ENCODE measurements at places on chromosomes 11 and 22. TPM values are rescaled to one million over a fixed set of nuclear protein-coding genes. Genes with fewer than 3 reads are reported as not detected.

- peaks cover 44% of the 10 kb centered on the region for H3K27me3 ChIP-seq
- peak within 1 kb of the TSS; percentile 72 for H3K4me3 ChIP-seq
- peak; percentile 62 for DNase-seq
- no peaks in the 10 kb centered on the region for H3K36me3 ChIP-seq
- peaks cover 22% of the 10 kb centered on the region for H3K4me1 ChIP-seq
- H3K27ac ChIP-seq, result no peak within 1 kb of the TSS
Measured at GRCh38 chr11:107590460-107591377, at the start of gene ELMOD1. ELMOD1 (plus strand) TSS chr11:107591147; CDS start chr11:107618190, 27,043 bp downstream.

DNA sequence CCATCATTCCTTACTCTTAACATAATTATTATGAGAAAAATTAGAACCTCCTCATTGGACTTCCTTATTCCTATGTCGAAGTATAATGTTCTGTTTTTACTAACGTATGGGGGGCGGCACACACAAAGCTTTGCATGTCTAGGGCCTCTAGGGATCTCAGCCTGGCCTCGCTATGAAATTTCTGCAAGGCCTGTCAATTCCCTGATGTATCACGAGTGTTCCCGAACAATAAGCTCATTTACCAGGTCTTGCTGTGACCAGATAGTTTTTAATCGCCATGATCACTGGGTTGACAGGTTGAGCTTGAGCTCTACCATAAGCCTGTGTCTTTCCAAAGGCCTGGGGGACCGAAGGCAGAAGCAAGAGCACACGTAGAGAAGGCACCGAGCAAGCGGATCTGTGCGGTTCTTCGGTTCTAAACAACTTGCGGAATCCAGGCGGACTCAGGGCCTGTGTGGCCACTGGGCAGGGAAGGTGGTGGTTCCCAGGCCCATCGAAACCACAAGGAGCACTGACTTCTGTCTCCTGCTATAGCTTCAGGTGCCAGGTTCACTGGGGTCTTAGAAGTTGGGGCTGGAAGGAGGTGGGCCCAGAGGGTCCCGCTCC is 10.4 kb upstream of the FXYD2 start:
- no peak for DNase-seq
- H3K36me3 ChIP-seq, result peaks cover 7% of the 10 kb centered on the region
- no peak overlapping the region for H3K4me3 ChIP-seq
- no peaks in the 10 kb centered on the region for H3K27me3 ChIP-seq
- peaks cover 6% of the 10 kb centered on the region for H3K4me1 ChIP-seq

PTGDR2 gene
- total RNA-seq, result 0.86 TPM

DNA sequence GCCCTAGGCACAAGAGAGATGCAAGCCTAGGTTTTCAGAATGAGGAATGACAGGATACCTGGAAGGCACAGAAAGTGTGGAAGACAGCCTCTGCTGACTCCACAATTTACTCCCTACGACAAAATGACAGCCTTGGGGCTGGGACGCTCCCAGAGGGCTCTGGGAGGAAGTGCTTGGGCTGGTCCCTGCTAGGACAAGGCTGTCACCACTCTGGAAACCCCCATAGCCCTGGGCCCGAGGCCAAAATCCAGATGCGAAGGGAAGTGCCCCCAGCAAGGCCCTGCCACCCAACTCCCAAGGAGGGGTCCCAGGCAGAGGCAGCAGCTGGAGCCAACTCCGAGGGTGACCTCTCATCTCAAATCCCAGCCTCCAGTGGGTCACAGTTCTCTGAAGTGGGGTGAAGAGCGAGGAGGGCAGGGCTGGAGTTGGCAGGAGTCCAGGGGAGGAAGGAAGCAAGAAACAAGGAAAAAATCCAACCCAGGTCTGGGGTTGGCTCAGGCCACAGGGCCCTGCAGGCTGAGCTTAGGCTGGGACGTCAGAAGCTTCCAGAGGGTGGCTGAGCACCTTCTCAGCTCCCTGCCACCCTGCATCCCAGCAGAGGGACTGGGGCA is 6.3 kb upstream of the CDC42EP2 start:
- peaks cover 50% of the 10 kb centered on the region for H3K4me1 ChIP-seq
- no peaks in the 10 kb centered on the region for H3K27me3 ChIP-seq
- peak overlapping the region; percentile 59 for H3K27ac ChIP-seq
- no peaks in the 10 kb centered on the region for H3K36me3 ChIP-seq
- no peak overlapping the region for H3K4me3 ChIP-seq

GRCh38 chr11:42901084-42901483 is 410.7 kb upstream of the API5 start:
- H3K36me3 ChIP-seq, result no peaks in the 10 kb centered on the region
- H3K27ac ChIP-seq, result no peak overlapping the region
- H3K4me1 ChIP-seq, result no peaks in the 10 kb centered on the region
- H3K4me3 ChIP-seq, result no peak overlapping the region
- DNase-seq, result no peak
- H3K27me3 ChIP-seq, result no peaks in the 10 kb centered on the region

DNA sequence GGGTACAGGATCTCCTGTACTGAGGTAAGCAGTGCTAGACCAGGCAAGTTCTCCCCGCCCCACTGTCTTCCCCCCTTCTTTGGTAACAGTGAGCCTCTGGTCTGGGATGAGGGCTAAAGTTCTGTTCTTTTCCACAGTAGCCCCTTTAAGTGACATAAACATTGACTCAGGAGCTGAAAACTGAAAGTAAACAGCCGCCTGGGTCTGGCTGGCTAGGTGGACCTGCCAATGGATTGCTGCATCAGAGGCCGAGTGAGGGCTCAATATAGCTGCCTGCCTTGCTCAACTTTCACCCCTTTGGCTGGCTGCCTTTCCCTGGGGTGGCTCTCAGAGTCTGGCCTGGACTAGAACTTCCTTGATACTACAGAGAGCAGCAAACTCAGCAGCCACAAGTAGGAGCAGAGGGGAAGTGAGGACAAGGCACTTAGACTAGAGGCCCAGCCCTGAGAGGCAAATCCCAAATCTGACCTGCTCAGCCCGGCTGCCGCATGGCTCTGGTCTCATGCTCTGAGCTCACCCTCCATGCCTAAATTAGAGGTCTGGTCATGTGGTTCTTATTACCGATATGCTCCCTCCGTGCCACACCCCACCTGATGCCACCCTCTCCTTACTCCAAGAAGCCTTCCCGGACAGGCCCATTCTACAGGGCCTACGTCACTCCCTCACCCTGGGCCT is 9.6 kb upstream of the UCP3 start:
- no peak overlapping the region for H3K4me3 ChIP-seq
- H3K4me1 ChIP-seq, result peaks cover 40% of the 10 kb centered on the region
- H3K27me3 ChIP-seq, result no peaks in the 10 kb centered on the region
- DNase-seq, result peak; percentile 94
- peaks cover 10% of the 10 kb centered on the region for H3K36me3 ChIP-seq

SGSM1 gene
- total RNA-seq, result 2.9 TPM

OR5L1 gene
- not detected for total RNA-seq

GRCh38 chr11:75022296-75022695 is 33.6 kb downstream of the NEU3 start:
- no peak for DNase-seq
- H3K27ac ChIP-seq, result no peak overlapping the region
- H3K4me1 ChIP-seq, result no peaks in the 10 kb centered on the region
- H3K36me3 ChIP-seq, result no peaks in the 10 kb centered on the region
- no peaks in the 10 kb centered on the region for H3K27me3 ChIP-seq
- H3K4me3 ChIP-seq, result no peak overlapping the region

KRTAP5-3 gene
- not detected for total RNA-seq

GRCh38 chr22:27751277-27752070 is 50.1 kb downstream of the MN1 start:
- no peaks in the 10 kb centered on the region for H3K36me3 ChIP-seq
- H3K27ac ChIP-seq, result no peak overlapping the region
- peaks cover 5% of the 10 kb centered on the region for H3K27me3 ChIP-seq
- peaks cover 9% of the 10 kb centered on the region for H3K4me1 ChIP-seq

DNA sequence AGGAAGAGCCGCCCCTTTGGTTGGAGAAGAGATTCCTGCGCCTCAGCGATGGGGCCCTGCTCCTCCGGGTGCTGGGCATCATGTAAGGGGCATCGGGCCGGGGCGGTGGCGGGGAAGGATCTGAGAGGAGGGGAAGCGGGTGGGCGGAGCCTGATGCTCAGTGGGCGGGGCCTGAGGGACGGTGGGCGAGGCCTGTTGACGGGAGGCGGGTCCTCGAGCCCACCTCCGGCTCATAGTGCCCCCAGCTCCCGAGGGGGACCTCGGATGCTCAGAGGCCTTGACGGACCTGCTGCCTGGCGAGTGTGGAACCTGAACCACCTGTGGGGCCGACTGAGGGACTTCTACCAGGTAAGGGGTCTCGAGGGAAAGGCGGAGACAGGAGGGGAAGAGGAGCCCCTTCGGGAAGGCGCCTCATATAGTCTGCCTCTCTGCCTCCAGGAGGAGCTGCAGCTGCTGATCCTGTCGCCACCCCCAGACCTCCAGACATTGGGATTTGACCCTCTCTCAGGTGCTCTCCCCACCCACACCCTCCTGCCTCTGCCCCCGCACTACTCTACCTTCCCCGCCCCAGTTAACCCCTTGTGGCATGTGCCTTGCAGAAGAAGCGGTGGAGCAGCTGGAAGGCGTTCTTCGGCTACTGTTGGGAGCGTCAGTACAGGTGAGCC is 799 bp downstream of the CCDC88B start:
- peak; percentile 83 for DNase-seq
- peaks cover 31% of the 10 kb centered on the region for H3K4me1 ChIP-seq
- H3K27ac ChIP-seq, result peak overlapping the region; percentile 65
- H3K4me3 ChIP-seq, result peak overlapping the region; percentile 48
- H3K27me3 ChIP-seq, result no peaks in the 10 kb centered on the region

GRCh38 chr11:10058356-10058755 is 235.7 kb downstream of the SBF2 start:
- no peak for DNase-seq
- H3K4me1 ChIP-seq, result no peaks in the 10 kb centered on the region
- no peaks in the 10 kb centered on the region for H3K36me3 ChIP-seq
- no peak overlapping the region for H3K4me3 ChIP-seq

GRCh38 chr11:115297330-115297729 is 206.9 kb downstream of the CADM1 start:
- no peak overlapping the region for H3K27ac ChIP-seq
- no peaks in the 10 kb centered on the region for H3K36me3 ChIP-seq
- DNase-seq, result no peak
- no peaks in the 10 kb centered on the region for H3K4me1 ChIP-seq
- H3K4me3 ChIP-seq, result no peak overlapping the region

- H3K27ac ChIP-seq, result no peak overlapping the region
- H3K4me1 ChIP-seq, result peaks cover 21% of the 10 kb centered on the region
- no peak for DNase-seq
- H3K4me3 ChIP-seq, result no peak overlapping the region
Measured at GRCh38 chr22:28417431-28417830, 262.2 kb downstream of the TTC28 start.

GRCh38 chr22:37663521-37664140 is 5.1 kb downstream of the PDXP start:
- no peak for DNase-seq
- H3K27ac ChIP-seq, result no peak overlapping the region
- H3K27me3 ChIP-seq, result no peaks in the 10 kb centered on the region
- H3K36me3 ChIP-seq, result peaks cover 14% of the 10 kb centered on the region
- H3K4me1 ChIP-seq, result peaks cover 31% of the 10 kb centered on the region

- H3K4me3 ChIP-seq, result no peak overlapping the region
- H3K4me1 ChIP-seq, result no peaks in the 10 kb centered on the region
- no peaks in the 10 kb centered on the region for H3K27me3 ChIP-seq
- H3K36me3 ChIP-seq, result no peaks in the 10 kb centered on the region
- DNase-seq, result no peak
- H3K27ac ChIP-seq, result no peak overlapping the region
Measured at GRCh38 chr11:40130427-40130826, 1329.0 kb downstream of the LRRC4C start.

- no peak overlapping the region for H3K4me3 ChIP-seq
- no peaks in the 10 kb centered on the region for H3K36me3 ChIP-seq
- DNase-seq, result no peak
- no peak overlapping the region for H3K27ac ChIP-seq
- peaks cover 17% of the 10 kb centered on the region for H3K4me1 ChIP-seq
Measured at GRCh38 chr22:19565382-19566278, 41.4 kb upstream of the CLDN5 start.
